ENCODE measurements at places on chromosomes 6 and 20. TPM values are rescaled to one million over a fixed set of nuclear protein-coding genes. Genes with fewer than 3 reads are reported as not detected.

TFAP2D gene
- not detected for total RNA-seq

MUC22 gene
- not detected for total RNA-seq

BFSP1 gene
- 1.5 TPM for total RNA-seq

SOX12 gene
- 19.7 TPM for total RNA-seq

NOX3 gene
- not detected for total RNA-seq

ZSCAN23 gene
- 0.34 TPM for total RNA-seq

TMC2 gene
- not detected for total RNA-seq

HLA-DQB1 gene
- not detected for total RNA-seq

KCNK16 gene
- total RNA-seq = not detected

BEND6 gene
- 11.7 TPM for total RNA-seq

LY6G6D gene
- not detected for total RNA-seq

FKBP5 gene
- 205 TPM for total RNA-seq

DDO gene
- total RNA-seq = 1.3 TPM

Measured in pericardium fibroblast (primary cell).